ENCODE measurements at places on chromosomes 5 and 9.

- no peak for DNase-seq
These were observed 38.0 kb upstream of the TCERG1 start for GRCh38 chr5:146409054-146409671.

DNA sequence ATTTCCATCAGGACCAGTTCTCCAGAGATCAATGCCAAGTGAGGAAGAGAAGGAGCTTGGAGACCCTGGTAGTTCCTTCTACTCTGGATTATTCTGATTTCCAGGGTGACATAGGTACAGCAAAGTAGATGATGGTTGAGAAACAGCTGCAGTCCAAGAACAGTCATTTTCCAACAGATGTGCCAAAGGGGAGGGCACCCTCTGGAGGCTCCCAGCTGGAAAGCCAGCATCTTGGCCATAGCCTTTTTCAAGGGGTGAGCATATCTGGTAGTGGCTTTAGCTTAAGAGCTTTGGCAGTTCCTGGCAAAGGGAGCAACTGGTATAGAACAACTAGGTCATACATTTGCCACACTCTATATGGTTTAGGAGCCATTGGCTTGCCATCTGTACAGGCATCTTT, 492.7 kb downstream of the RASEF start:
- DNase-seq = no peak

- peak; percentile 36 for DNase-seq
These were observed 29.0 kb downstream of the HK3 start for GRCh38 chr5:176870110-176870591.

DNA sequence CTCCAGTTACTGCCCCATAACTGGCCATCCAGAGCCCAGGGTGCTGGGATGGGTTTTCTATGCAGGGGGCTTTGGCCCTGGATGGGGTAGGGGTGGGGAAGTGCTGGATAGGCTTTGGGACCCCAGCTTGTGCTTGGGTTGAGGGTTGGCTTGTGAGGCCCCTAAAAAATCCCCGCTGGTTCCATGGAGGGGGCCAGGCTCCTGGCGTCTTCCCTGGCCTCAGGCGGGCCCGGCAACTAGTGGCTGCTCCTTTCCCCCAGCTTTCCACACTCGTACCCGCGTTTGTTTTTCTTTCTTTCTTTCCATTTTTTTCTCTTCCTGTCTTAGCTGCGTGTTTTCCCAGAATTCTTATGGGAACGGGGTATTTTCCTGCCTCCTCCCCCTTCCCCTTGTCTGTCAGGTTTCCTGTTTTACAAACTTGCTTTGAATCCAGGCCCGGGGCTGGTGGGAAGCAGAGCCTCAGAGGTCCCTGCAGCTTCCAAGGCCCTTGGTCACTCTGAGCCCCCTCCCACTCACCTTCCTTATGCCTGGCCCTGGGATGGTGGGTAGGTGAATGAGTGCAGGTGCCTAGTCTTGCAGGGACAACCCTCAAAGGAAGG, 40.2 kb downstream of the RGS3 start:
- no peak for DNase-seq

DNA sequence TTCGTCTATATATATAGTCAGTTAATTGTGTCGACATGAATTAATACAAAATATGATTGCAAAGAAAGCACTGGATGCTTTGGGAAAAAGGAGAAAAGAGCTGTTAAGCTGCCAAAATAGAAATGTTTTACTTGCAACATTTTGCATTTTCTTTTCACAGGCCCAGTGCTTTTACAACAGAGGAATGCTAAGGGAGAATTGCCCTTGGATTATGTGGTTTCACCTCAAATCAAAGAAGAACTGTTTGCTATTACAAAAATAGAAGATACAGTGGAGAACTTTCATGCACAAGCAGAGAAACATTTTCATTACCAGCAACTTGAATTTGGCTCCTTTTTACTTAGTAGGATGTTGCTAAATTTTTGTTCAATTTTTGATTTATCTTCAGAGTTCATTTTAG, 76.2 kb downstream of the SLF1 start:
- DNase-seq = no peak

DNA sequence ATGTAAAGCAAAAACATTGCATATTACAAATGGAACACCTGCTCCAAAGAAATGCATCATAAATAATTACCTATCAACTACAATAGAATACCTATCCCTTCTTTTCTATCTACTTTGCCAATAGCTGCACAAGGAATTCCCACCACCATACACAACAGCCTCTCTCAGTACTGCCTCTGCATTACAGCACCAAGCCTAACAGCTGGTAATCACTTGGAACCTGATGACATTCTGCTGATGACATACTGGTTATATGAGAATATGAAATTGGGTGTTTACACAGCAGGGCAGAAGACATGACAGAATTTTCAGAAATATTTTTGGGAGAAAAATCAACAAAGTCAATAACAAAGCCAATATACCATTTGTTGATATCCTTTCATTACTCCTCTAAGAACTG, 43.2 kb downstream of the PSMB7 start:
- DNase-seq = no peak

DNA sequence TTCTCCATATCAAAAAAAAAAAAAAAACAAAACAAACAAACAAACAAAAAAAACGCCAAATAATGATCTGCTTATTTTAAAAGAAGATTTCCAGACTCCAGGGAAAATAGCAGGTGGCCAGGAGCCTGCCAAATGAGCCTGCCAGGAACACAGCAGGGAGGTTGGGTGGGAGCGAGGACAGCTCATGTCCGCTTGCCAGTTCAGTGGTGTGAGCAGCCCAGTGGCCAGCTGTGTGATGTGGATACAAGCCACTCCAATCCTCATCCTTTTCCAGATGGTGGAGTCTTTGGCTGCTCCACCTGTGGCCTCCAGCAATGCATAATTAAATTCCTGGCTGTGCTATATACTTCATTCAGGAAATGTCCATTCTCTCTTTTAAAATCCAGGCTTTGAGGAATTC, 1025.1 kb upstream of the C9orf72 start:
- no peak for DNase-seq

GRCh38 chr5:150320044-150320613, 17.4 kb upstream of the ARSI start:
- no peak for DNase-seq

DNA sequence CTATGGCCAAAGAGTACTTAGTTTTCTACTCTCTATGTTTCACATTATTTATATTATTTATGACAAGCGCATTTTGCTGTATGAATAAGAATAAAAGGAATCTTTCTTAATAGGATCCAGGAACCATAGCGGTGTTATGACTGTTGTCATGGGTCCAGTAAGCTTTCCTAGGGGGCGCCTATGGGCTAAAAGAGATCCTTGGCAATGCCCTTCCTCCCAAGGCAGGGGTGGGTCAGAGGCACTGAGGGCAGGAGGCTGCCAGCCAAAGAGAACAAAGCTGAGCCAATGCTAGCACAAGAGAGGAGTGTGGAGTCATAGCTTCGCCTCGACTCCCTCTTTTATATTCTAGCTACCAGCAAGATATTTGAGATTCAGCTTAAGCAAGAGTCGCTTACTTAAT, 98.4 kb upstream of the GNAQ start:
- DNase-seq = peak; percentile 5

DNA sequence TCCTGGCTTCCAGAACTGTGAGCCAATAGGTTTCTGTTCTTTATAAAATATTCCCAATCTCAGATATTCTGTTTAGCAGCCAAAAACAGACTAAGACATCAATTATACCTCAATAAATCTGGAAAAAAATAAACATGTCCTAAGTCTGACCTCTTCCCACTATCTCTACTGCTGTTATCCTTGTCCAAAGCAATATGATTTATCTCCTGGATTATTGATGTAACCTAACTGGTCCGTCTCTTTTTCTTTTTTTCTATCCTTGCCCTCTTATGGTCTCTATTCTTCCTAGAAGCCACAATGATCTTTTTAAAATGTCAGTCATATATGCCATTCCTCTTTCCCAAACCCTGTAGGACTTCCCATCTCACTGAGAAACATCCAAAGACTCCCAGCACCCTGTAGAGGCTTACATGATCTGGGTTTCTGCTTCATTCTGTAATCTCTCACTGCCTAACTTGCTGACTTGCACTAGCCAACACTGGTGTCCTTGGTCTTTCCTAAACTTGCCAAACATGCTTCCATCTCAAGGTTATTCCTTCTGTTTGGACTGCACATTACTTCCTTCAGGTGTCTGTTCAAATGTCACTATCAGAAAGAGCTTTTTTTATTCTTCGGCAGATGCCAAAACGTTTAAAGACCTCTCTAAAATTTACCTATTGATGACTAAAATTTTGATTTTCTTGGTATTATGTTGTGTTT, 13.1 kb downstream of the FOCAD start:
- DNase-seq = no peak

DNA sequence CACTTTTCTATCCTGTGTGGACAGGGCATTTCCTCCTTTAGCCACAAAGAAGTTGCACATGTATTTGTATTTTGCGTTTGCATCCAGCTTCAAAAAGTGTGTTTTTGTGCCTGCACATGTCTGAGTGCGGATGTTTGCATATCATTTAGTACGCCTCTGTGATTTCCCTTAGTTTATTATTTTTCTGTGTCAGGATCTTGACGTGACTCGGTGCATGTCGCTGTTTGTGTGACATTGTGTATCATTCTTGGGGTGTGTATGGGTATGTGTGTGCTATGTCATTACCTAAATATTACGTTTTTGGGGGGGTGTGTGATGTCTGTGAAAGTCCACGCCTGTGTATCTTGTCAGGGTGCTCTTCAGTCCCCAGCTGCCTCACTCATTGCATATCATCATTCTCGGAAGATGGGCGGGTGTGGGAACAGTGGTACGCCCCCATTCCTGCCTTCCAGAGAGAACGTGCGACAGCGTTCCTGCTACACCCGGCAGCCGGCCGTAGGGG, 416 bp upstream of the PAIP2 start:
- no peak for DNase-seq

- DNase-seq = no peak
These were observed 22.5 kb downstream of the TMEM268 start for GRCh38 chr9:114633438-114634089.

DNA sequence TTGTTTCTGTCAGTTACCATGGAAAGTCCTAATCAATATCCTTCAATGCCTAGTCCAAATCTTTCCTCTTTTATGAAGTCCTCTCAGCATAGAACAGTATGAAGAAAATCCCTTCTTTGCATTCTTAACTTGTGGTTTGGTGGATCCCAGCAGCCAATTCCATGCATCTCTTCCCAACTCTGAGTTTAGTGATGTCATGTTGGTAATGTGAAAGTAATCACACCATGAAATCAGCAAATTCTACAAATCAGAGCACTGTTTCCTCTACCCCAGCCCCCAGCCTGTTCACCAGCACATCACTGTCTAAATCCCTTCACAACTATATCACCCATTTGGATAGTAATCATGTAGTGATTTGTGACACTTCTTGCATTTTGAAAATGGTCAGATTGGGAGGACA, 4.7 kb upstream of the C1QTNF2 start:
- DNase-seq = no peak

- no peak for DNase-seq
These were observed 257.8 kb downstream of the NR2F1-AS1 start for GRCh38 chr5:93322974-93323860.

GRCh38 chr5:93735378-93735777, 6.0 kb downstream of the POU5F2 start:
- no peak for DNase-seq

DNA sequence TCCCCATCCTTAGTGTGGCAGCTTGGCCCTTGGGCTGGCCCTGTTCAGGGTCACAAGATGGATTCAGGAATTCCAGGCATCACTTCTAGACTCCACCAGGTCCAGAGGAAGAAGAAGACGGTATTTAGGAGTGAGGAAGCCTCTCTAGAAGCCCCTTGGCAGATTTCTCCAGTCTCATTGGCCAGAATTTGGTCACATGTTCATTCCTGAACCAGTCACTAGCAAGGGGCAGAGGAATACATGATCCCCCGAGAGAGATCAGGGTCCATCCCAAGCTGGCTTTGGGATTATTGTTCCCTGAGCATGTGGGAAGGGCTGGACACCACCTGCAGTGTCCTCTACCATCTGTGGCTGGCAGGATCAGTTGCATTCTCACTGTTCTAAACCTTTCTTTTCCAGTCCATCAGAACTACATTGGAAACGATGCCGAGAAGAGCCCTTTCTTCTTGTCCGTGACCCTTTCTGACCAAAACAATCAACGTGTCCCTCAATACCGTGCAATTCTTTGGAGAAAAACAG, 48.5 kb downstream of the GARNL3 start:
- no peak for DNase-seq

DNA sequence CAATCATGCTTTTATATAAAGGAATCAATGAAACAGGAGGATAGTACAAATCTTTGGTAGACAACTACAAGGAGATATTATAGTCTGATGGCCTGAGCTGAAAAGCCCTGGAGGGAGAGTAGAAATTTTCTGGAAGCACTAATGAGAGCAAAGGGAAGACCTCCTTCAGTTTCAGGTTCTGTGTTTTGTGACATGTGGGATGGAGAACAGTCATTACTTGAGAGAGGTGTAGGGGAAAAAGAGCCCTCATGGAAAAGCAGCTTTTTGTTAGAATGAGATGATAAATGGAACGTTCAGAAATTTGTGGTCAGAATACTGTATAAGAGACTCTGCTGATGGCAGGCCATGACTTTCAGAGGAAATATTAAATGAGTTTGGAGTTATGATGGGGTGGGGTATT, 360.6 kb upstream of the MEF2C start:
- no peak for DNase-seq

DNA sequence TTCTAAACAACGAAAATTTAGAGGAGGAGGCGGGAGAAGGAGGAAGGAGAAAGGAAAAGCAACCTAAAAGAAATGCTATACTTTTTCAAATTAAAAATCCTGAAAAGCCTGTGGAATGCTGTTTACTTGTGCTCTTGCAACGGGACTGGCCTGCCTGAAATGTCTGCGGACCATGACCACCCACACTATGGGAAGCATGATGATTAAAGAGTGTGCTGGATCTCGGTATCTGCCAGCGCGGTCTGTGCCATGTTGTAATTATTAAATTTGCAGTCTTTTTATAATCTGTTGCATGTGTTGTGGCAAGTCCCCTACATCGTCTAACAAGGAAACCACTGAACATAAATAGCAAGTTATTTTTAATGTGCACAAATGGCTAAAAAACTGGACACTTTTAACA, 111.4 kb downstream of the FANCC start:
- DNase-seq = no peak

- DNase-seq = no peak
These were observed 14.4 kb downstream of the ACER2 start for GRCh38 chr9:19423163-19423562.

All from NAMALWA (cell line).